Cerebellum (tissue), 4 donors: ENCODE measurements at places on chromosomes 7 and 10. TPM values are rescaled to one million over a fixed set of nuclear protein-coding genes. Genes with fewer than 3 reads are reported as not detected.

DNA sequence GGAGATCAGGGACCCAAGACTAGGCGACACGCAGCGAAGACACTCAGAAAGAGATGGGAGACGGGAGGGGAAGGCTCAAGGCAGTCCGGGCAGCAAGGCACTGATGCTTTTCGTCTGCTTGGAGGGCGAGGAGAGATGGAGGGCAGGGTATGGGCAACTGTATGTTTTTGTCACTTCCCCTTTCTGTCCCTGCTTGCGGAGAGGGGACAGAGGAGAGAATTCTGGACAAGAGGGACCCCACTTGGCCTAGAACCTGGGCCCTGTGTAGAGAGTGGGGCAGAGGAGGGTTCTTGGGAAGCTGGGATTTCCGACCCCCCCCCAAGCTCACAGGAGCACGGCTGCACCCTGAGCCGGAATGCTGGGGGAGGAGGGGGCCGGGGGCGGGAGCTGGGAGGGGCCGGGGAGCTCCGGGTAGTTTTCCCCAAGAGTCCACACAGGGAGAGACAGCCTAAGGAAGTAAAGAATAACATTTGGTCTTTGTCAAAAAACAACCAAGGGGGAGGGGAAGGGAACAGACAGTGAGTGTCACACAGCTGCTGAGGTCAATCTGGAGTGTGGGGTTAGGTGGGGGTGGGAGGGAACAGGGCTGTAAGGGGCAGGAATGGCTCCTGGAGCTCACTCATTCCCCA, 1.8 kb downstream of the LRCH4 start:
- DNase-seq = no peak

DNA sequence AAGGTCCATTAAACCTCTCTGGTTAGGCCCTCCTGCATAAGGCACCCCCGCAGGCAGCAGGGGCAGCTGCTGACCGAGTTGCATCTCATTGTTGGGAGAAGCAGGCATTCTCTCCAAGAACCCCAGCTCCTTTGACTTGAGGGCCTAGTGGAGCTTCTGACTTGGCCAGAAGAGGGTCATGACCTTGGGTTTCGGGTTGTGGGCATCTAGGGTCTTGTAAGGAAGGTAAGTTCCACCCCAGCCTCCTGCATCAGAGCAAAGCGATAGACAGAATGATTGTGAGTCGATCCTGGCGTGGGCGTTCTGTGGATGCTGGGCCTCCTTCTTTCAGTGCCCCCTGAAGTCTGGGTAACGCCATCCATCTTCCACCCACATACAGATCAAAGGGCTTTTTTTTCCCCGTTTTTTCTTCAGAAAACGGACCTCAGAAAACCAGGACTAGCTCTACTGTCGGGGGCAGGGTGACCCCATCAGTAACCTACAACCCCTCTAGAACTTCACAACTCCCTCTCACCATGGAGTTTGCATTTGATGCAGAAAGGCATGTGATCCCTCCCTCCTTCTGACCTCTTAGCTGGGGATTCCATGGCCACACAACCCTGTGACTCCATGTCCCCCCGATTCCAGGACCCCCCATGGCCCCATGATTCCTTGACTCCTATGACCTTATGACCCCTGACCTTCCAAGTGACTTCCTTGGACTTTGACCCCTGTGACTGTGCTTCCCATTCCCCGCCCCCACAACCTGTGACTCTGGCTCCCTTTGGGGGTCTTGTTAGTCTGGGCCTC, 3.0 kb downstream of the SEMA4G start:
- DNase-seq = no peak

GRCh38 chr10:62021128-62021665, 119.7 kb downstream of the ARID5B start:
- DNase-seq = no peak

AKR1D1 gene
- total RNA-seq = not detected

C10orf67 gene
- total RNA-seq = 0.54 TPM

TUBAL3 gene
- total RNA-seq = 0.27 TPM

OPALIN gene
- not detected for total RNA-seq

KAZALD1 gene
- 1.3 TPM for total RNA-seq

PPP1R17 gene
- 4.4 TPM for total RNA-seq

TLX1 gene
- total RNA-seq = not detected

DGKI gene
- 79.2 TPM for total RNA-seq
